ENCODE measurements at places on chromosomes 3 and 15.

DNA sequence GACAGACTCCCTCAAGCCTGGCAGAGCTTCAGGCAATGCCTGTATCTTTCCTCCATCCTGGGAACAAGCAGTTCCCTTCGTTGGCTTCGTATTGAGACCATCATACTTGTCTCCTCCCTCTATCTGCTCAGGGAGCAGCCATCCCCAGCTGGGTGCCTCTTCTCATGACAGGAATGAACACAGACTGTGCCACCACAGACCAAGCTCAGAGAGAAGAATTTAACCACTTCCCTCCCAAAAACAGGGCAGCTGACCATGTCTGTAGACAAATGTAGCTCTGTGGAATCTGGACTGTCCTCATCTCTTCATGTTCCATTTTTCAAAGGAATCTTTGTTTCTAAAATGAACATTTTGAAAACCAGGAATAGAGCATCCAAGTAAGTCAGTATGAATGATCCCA, 245.4 kb downstream of the ERC2 start:
- no peak for DNase-seq

DNA sequence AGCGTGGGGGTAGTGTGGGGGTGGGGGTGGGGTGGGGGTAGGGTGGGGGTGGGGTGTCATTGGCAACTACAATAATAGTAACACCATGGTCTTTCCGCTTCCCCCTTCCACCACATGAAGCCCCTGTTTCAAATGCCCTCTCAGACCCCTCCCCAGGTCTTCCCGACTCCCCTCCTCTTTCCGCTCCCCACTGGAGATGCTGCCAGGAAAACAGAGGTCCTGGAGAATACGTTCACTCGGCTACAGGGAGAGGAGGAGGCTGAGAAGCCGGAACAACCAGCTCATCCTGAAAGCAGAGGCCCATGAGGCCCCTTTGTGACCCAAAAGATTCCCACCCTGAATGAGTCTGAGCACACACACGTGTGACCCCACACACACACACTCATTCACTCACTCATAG, 75.4 kb downstream of the CPN2 start:
- DNase-seq: no peak

DNA sequence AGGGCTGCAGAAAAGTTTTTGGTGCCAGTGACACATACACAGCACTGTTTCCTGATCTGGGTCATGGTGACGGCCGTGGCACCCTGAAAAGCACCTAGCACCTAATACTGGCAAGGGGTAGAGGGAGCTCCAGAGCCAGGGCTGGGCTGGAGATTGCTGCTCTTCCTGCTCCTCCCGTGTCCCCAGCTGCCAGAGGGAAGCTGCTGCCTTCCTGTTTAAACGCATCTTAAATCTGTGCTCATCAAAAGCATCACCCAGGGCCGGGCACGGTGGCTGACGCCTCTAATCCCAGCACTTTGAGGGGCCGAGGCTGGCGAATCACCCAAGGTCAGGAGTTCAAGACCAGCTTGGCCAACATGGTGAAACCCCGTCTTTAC, 156.7 kb upstream of the MEF2A start:
- DNase-seq: no peak

DNA sequence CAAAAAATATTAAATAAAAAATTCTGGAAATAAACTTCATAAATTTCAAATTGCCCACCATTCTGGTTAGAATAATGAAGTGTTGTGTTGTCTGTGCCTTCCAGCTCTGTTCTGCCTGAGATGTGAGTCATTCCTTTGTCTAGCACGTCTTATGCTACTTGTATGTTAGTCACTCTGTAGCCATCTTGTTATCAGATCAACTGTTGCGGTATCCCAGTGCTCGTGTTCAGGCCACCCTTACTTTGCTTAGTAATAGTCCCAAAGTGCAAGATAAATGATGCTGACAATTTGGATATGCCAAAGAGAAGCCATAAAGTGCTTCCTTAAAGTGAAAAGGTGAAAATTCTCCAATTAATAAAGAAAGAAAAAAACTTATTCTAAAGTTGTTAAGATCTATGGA, 527.5 kb downstream of the NAALADL2 start:
- no peak for DNase-seq

GRCh38 chr3:55402886-55403609, 84.1 kb downstream of the WNT5A start:
- DNase-seq: no peak

DNA sequence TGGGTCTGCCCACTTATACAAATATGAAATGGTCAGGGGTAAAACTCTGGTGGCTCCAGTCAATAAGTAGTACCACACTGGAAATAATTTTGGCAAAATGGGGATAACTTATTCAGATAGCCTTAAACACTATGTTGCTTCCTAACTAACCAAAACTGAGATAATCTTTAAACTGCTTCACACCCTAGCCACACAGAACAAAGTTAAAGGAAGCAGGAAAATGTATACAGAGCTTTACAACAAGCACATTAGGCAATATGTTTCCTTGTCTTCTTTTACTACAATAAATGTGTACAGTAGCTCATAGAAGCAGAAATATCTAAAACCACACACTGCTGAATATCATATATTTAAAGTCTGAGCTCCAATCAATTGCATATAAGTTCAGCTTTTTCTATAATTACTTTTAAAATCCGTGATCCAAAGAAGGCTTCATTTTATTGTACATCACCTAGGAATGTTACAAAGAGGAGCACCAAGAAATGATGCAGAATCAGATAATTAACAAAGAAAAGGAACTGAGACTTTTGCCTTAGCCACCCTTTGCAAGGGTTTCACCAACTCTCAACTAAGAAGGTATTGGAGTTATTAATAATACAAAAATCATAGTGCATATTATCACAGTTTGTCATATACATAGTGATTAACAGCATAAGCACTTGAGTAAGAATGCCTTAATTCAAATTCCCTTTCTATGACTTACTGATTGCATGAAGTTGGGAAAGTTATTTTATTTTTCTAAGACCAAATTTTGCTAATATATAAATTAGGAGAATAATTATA, 9.2 kb upstream of the SSR3 start:
- no peak for DNase-seq

DNA sequence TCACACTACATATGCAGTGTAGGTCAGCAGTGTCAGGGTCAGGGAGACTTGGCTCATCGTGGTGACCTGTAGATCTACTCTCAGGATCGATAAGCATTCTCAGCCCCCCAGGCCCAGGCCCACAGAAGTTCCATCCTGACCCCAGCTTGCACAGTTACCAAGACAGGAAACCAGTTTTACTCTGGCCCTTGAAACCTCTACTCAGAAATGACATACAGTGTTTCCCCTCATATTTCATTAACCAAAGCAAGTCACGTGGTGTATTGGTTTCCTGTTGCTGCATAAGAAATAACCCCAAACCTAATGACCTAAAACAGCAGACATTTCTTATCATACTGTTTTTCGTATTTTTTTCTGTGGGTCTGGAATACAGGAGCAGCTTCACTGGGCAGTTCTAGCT, 242.2 kb downstream of the SLCO3A1 start:
- no peak for DNase-seq

- DNase-seq: no peak
Observed at GRCh38 chr15:95259965-95260364, 1028.6 kb downstream of the MCTP2 start.

DNA sequence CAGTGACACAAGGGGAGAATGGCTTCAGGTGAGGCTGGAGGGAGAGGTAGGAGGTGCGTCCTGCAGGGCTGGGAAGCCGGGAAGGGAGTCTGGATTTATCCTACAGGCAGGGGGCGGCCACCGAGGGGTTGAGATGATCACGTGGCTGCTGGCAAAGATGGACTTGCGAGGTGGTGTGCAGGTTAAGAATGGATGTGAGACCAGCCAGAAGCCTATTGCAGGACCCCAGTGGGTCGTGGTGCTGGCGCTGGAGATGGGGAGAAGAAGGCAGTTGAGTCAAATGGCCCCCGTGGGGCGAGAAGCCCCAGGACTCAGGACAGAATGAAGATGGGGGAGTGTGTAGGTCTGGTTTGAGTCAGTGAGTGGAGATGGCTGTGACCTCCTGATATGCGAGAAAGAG, 183.1 kb downstream of the FAM43A start:
- no peak for DNase-seq

DNA sequence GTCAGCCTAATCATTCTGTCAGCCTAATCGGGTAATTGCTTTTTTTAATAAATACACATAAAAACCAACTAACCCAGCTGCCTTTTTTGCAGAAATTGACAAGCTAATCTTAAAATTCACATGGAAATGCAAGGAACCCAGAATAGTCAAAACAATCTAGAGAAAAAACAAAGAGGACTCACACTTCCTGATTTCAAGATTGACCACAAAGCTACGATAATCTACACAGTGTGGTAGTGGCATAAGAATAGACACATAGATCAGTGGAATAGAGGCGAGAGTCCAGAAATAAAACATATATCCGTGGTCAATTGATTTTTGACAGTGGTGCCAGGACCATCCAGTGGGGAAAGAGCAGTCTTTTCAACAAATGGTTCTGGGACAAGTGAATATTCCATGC, 2.4 kb upstream of the C3orf20 start:
- DNase-seq: no peak

GRCh38 chr3:72949016-72949415, 47.6 kb upstream of the PPP4R2 start:
- no peak for DNase-seq

GRCh38 chr3:129204473-129204872, 20.8 kb upstream of the CNBP start:
- DNase-seq: no peak

DNA sequence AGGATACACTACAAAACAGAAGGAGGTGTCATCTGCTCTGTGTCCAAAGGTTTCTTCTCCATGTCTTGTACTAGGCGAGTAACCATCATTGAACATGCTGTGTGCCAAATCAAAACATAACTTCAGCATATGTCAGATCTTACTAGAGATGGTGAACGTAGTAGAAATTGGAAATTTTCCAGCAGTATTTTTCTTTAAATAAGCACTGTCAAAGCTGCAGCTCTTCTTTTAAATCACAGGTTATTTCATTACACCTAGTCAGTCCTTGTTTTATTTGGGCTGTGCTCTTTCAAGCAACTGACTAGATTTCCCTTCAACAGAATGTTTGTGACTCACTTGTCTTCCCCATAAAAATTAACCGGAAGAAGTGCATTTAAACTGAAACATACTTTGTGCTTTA, 46.5 kb downstream of the MSL2 start:
- DNase-seq: no peak

DNA sequence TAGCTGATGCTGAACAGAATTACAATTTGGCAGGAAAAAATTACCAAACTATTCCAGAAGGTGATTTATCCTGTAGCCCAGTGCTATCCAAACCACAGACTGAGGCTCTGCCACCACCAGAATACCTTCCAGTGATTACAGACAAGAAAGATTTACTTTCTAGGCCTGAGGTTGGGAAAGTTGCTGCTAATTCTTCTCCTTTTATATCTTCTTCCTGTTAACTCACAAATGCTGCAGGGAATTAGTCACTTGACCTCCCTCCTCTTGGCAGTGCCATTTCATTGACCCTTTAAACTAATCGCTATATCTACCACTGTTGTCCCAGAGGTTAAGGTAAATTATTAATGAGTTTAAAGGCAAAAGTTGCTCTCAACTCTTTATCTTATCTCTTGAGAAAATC, 118.4 kb downstream of the CTNNB1 start:
- DNase-seq: no peak

GRCh38 chr15:39730552-39730951, 52.1 kb downstream of the FSIP1 start:
- no peak for DNase-seq

DNA sequence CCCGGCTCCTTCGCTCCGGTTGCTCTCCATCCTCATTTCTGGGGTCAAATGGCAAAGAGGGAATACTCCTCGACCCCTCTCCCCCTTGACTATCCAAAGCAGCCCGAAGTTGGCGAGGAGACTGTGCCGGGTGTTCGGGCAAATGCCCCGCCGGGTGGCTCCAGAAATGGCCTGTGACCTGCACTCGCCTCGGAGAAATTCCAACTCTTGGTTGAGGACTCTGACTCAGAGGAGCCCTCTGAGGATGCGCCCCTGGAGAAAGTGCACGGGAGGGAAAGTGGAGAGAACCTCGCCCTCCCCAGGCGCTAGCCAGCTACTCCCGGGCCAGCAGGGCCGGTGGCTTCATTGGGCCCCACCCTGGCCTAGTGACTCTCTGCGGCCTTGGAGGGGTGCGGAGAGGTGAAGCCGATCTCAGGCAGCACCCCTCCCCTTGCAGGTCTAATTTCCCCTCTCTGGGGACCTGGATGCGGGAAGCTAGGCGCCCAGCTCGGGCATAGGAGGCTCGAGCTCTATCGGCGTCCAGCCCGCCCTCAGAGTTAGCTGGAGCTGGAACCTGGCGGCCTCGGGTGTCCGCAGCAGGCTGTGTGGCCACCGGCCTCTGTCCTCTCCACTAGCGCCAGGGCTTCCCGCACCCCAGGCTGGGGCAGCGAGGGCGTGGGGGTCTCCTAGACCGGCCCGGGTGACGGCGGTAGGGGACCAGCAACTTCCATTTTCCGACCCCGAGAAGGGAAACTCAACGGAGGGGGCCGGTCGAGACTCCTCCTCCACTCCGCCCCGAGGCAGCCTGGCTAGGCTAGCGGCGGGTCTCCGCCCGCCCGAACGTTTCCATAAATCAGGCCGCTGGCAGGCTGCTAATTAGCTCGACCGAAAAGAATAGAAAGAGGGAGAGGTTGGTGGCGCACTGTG, 29.4 kb downstream of the NR2F2 start:
- no peak for DNase-seq

DNA sequence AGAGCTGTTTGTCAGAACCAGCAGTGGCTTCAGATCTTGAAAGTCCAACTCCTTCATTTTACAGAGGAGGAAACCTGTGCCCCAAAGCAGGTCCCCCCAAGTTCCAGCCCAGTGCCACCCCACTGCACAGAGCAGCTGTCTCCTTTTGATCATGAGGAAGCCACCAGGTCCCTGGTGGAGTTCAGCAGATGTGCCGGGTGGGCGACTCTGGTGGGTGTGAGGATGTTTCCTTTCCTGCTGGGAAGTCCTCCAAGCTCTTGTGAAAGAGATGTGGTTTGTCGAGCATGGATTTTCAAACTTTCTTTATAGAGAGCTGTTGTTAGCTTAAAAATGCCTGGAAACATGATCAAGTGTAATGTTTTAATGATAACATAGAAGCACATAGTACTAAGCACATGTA, 52.0 kb downstream of the SMAD3 start:
- DNase-seq: no peak

DNA sequence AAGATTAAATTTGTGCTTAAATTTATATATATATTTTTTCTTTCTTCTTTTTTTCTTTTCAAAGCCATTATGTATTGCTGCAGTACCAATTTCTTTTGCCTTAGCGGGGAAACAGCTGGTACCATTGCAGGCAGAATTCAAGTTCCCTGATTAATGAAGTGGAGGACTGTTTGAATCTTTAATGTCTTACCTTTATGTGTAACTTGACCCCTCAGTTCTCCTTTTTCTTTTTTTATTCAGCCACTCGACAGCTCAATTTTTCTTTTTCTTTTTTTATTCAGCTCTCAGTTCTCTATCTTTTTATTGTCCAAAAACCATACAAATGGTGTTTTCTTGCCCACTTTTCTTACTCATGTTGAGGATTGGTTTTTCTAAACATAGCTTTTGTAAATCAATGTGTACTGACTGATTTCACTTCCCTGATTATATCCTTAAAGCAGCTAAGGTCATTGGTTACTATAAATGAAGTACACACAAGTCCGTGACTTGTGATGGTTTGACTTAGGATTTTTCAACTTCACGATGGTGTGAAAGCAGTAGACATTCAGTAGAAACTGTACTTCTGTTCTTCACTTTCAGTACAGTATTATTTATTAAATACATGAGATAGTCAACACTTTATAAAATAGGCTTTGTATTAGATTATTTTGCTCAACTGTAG, 22.8 kb downstream of the ATP2C1 start:
- no peak for DNase-seq
